Fibroblast of skin of left biceps (primary cell): ENCODE measurements at places on chromosomes 1 and 21.

DNA sequence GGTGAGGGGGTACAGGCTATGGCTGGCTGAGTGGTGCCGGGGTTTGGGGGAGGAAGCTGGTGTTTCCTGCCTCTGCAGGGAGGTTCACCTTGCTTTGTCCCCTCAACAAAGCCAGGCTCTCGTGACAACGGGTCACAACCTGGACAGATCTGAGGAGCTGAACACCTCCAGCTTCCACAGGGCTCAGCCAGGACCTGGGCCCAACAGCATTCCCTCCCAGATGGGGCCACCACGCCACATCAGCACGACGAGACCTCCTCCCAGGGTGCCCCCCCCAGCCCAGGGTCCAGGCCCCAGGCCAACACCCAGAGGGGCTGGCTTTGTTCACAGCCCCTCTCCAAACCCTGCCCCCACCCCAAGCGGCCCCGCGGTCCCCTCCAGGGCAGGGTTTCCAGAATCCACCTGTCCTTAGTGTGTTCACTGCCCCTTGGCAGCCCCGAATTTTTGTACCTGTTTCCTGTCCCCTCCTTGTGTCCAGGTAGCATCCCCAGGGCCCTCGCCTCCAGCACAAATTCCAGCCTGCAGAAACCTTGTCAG lies 34.7 kb downstream of the UBE2G2 start:
- DNase-seq: no peak

- no peak for DNase-seq
Measured at GRCh38 chr1:152024223-152024622, 12.6 kb downstream of the S100A11 start.

DNA sequence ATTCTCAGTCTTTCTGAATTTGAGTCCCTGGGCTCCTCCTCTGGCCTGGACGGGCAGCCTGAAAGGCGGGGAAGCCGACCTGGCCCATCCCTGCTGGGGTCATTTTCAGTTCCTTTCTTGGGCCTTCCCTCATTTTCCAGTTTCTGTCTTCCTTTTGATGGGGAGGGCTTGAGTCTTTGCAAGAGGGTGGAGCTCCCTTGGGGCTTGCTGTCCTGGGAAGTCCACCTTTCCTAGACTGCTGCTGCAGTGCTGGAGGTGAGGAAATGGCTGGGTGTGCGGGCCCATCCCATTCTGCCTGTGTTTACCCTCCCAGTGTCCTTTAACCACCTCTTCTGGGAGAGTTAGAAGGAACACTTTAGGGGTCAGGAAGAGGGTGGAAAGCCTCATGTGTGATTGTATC lies 40.4 kb upstream of the SYNC start:
- DNase-seq: no peak

DNA sequence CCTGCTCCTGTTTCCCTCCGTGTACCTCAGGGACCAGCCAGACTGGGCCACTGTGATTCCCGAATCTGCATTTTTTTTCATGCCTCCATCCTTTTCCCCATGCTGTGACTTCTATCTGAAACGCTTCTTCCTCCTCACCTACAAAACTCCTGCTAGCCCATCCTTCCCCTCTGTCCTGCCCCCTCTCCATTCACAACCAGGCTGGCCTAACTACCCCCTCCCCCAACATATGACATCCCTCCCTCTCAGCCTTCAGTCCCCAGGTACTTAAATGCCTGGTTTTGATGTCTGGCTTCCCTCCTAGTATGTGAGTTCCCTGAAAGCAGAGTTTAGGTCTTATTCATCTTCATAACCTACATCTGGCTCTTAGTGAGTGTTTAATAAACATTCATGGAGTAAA lies 82.7 kb downstream of the TAS1R2 start:
- DNase-seq: no peak

- DNase-seq: no peak
Measured at GRCh38 chr1:53371121-53371666, 43.3 kb upstream of the LRP8 start.

GRCh38 chr1:114831276-114831994 lies 23.2 kb upstream of the SYCP1 start:
- DNase-seq: no peak

DNA sequence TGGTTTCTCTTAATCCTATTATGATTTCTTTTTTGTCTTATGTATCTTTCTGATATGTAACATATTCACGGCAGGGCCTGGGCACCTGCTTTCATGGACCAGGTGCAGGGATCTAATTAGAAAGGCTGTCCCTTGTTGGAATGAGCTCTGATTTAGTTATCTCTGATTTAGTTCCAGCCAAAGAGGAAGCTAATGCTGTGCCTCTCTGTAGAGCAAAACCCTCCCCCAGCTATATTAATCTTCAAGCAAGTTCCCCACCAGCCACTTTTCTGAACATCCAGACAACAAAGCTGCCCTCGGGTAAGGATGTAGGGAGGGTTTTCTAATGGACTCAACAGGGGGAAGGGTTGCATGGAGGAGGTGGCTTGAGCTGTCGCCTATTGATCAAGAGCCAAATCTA lies 6.1 kb downstream of the TSACC start:
- DNase-seq: no peak

DNA sequence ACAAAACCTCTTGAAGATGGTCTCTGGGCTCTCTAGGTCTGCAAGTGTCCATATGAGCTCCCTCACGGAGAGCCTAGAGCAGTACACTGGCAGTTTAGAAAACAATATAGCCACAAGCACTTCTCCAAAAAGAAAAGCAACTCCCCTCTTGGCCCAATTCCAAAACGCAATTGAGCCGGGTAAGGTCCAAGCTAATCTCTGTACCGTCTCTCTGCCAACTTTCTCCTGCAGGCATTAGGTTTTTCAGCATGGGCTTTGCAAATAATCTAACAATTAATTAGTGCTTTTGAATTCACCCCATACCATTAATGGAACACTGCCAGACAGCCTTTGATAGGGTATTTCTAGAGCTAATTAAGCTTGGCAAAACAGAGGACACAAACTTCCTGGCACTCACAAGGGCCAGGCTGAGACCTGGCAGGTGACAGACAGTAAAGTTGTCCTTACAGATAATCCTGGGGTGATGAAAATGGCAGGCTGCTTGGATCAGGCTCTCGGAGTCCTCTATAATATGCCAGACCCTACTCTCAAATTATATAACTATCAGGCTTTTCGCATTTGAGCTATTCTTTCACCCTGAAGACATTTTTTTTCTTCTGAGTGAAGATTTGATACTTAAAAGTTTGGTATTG lies 39.8 kb downstream of the TGFBR3 start:
- no peak for DNase-seq

DNA sequence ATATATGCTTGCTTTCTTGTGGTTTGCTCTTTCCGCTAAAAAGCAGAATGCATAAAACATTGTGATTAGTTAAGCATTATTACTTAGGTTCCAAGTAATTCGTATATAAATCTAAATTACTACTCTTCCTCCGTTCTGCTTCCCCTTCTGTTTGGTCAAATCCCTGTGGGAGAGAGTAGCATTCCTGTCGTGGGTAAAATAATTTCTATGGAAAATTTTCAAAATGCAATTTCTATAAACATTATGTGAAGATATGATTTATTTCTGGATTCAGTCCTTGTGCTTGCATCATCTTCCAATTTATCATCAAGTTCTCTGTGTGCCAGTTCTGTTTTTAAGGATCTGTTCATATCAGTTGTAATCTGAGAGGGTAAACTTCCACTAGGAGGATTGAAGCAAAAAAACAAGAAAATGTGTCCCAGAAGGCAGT lies 7.2 kb upstream of the WARS2 start:
- peak; percentile 57 for DNase-seq

- DNase-seq: no peak
Measured at GRCh38 chr1:228018961-228019721, 12.3 kb downstream of the WNT3A start.

- DNase-seq: no peak
Measured at GRCh38 chr1:64743954-64744491, 852 bp upstream of the RAVER2 start.

- DNase-seq: no peak
Measured at GRCh38 chr1:105437847-105438246, 1618.6 kb upstream of the PRMT6 start.

- no peak for DNase-seq
Measured at GRCh38 chr1:110152133-110152785, 2.0 kb downstream of the SLC6A17 start.

GRCh38 chr1:12627296-12627695 lies 9.3 kb upstream of the DHRS3 start:
- DNase-seq: no peak

DNA sequence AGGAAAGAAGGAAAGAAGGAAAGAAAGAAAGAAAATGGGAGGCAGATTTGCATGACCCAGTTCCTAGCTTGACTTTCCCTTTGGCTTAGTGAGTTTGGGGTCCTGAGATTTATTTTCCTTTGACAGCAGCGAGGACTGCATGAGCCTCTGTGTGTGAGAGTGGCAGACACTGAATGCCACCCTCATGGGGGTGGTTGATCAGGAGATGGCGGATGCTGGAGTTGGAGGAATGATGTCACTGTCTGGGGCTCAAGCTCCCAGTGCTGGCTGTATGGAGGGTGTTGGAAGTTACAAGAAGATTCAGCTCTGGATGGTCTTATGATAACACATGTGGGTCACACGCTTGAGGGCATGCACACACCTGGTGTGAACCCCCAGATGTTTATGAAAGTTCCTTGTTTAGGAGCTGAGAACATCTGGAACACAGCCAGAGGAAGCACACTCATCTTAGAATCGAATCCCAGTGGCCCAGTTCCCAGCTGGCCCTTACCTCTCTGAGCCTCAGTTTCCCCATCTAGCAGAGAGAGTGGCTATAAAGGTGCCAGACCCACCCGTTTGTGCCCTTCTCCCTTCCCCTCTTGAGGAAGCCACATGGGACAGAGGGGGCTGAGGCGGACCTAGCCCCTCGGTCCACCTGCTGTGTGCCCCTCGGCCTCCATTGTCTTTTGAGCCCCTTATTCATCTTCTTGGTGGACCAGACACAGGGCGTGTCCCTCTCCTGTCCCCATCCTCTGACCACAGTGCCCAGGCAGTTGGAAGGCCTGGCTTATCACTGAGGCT lies 5.7 kb downstream of the PADI4 start:
- DNase-seq: no peak

DNA sequence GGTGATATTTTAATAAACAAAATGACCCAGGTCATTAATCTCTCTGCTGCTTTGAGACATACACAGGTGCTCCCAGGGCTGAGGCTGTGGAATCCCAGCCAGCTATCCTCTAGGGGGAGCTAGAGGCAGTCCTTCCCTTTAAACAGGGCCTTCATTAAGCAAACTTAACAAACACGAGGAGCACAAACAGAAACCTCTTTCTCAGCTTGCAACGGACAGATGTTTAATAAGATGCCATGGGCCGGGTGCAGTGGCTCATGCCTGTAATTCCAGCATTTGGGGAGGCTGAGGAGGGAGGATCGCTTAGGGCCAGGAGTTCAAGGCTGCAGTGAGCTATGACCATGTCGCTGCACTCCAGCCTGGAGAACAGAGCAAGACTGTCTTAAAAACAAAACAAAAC lies 106.7 kb downstream of the HIVEP3 start:
- peak; percentile 33 for DNase-seq

GRCh38 chr1:229883504-229884200 lies 183.4 kb upstream of the GALNT2 start:
- DNase-seq: no peak

DNA sequence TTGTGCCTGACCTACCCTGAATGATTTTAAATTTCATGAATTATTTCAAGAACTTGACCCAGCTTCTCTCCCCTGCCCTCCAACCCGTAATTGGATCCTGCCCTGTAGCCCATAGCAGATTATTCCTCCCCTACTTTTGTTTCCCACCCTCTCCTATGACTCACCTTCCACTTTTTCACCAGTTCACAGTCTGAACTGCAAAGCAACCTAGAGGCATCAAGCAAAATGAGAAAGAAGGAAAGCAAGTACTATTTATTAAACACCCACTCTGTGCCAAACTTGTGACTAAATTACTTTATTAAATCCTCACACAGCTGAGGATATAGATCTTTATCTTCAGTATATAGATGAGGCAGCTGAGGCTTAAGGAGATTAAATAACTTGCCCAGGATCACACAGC lies 20.7 kb upstream of the IKBKE start:
- no peak for DNase-seq

GRCh38 chr1:119227456-119227855 lies 87.0 kb upstream of the WARS2 start:
- DNase-seq: peak; percentile 70

DNA sequence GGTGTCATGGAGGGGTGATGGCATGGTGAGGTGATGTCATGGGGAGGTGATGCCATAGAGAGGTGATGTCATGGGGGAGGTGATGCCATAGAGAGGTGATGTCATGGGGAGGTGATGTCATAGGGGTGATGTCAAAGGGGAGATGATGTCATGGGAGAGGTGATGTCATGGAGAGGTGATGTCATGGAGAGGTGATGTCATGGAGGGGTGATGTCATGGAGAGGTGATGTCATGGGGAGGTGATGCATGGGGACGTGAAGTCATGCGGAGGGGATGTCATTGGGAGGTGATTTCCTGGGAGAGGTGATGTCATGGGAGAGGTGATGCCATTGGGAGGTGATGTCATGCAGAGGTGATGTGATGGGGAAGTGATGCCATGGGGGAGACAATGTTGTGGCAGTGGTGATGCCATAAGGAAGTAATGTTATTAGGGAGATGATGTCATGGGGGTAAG lies 92.1 kb upstream of the C1orf174 start:
- no peak for DNase-seq

GRCh38 chr1:110430366-110430765 lies 20.6 kb upstream of the PROK1 start:
- DNase-seq: no peak
